HCEC 1CT (cell line): ENCODE measurements at places on chromosomes 4 and X.

- DNase-seq = no peak
Observed at GRCh38 chr4:31984872-31985271, 1264.7 kb downstream of the PCDH7 start.

DNA sequence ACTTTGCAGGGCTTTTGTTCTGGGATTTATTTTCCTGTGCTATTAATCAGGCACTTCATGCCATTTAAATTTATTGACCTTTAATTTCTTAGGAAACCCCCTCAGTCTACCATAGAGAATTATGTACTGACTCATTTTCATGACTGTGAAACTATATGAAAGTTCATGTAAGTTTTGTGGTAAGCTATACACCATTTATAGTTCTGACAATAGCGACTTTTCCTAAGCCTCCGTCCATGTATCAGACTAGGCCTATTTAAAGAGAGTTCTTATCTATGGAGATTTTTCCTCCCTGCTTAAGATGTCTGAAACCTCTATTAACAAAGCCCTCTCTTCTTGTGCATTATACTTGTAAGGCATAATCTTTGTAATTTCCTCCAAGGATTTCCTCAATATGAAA is 111.6 kb downstream of the AFF2 start:
- no peak for DNase-seq

- no peak for DNase-seq
Observed at GRCh38 chr4:36758312-36759178, 477.1 kb downstream of the DTHD1 start.

GRCh38 chr4:70709611-70710205 is 12.1 kb upstream of the RUFY3 start:
- no peak for DNase-seq
